ENCODE measurements at places on chromosomes 12 and 14.
A peak's percentile ranks its signal among the peaks of the same experiment; 100 is the strongest.

DNA sequence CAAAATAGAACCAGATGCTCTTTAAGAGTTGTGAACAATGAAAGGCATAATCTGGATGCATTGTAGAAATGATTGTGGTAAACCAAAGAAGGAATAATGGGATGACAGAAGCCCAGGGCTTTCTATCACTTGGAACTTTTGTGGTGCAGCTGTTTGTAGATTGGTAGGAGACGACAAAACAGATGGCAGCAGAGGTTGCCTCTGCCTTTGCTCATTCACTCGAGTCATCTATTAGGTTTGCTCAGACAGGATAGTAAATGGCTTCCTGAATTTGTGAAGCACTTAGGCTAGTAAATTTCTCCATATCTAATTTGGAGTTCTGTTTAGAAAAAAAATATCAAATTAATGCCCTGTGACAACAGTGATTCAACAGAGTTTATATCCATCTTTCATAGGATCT is 78.4 kb downstream of the FGD4 start:
- DNase-seq, result no peak

- DNase-seq, result no peak
Measured at GRCh38 chr14:74985028-74985310, 17.8 kb upstream of the EIF2B2 start.

DNA sequence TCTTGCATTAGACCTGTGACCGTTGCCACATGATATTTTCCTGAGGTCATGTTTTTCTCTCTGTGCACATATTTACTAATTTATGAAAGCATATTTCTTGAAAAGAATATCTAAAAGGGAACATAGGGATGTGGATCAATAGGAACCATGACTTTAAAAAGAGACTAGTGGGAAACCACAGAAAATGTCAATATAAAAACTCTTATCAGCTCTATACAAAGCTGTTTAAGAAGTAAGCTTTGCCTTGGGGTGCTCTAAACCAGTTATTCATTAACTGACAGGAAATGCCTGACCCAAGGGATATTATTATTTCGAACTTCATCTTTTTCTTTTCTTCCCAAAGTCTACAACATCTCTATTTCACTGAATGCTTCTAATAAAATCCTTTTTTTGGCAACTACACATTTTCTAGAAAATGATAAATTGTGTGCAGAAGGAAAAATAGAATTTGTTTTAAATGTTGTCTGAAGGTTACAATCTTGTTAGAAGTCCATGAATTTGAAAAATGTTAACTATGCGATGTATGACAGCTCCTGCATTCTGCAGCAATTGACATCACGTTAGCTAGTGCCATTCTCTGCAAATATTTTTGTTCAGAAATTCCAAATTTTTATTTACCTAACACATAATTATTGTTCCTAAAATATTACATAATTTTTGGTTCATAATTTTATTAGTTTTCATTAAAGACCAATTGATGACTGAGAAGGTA is 345.0 kb downstream of the SLC16A7 start:
- DNase-seq, result no peak

- no peak for DNase-seq
Measured at GRCh38 chr12:18375583-18375982, 114.3 kb downstream of the PIK3C2G start.

GRCh38 chr12:121364683-121365121 is 12.5 kb upstream of the ANAPC5 start:
- DNase-seq, result no peak

DNA sequence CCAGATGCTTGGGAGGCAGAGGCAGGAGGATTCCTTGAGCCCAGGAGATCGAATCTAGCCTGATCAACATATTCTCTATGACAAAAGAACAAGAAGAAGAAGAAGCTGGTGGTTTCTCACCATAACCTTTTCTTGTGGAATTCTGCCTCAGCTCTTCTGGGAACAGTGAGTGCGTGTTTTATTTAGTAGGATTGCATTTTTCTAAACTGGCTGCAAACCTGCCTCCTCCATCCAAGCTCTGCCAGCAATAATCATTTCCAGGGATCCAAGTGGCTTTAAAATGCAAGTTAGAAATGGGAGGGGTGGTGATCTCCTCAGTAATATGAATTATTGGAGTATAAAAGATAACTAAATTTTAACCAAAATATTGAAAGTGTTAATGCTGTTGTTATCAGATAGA is 46.1 kb upstream of the MMP17 start:
- no peak for DNase-seq

- DNase-seq, result no peak
Measured at GRCh38 chr14:99564926-99565259, 39.1 kb downstream of the CCDC85C start.

DNA sequence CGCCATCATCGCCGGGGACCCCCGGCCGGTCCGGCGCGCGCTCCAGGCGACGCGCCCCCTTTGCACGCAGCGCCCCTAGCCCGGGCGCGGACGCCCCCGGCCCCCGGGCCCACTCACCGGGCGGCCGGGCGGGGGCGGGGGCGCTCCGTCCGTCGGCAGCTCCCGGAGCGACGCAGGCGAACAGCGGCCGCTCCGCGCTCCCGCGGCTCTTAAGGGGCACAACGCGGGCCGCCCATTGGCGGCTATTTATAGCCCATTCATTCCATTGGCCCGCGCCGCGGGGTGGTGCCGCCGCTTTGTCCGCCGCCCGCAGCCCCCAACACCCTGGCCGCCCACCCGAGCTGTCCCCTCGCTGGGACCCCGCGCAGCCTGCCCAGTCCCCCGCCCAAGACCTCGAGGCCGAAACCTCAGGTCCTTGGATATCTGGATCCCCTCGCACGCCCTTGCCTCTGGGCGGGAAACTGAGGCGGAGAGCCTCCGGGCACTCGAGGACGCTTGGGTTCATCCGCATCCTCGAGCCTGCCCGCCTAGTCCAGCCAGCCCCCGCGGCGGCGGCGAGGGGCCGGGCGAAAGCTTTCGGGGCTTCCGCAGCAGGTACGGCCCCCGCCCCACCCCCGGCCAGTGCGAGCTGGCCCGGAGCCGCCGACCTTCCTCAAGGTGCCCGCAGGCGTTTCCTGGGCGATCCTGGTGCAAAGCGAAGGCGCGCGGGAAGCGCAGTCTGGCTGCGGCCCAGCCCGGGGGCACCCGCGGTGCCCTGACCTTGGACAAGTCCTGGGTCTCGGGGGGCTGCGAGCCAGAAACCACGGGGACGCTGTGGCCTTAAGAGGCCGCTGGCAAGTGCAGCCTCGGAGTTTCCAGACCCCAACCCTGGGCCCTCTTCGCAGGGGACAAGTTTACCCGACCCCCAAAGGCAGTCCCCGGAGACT is at the start of gene CKB:
Gene CKB, minus strand, starts transcription at position 182 of the 926 bp plus-strand sequence. CDS start 337 bp downstream, outside the sequence.
- DNase-seq, result peak; percentile 82

DNA sequence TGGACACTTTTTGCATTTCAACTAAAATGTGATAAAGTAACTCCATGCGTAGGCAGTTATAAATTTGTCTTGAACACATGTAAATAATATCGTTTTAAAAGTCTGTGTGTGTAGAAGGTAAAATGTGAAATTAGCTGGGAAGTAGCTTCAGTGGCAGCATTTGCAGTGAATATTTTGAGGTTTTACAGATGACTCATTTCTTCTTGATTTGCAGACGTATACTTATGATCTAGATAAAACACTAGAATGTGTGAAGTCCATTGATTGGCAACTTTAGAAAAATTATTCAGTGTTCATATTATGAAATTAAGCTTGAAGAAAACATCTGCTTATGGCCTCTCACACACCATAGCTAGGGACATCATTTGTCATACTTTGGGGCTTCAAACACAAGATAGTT is 788.6 kb upstream of the NOVA1 start:
- DNase-seq, result no peak

- DNase-seq, result no peak
Measured at GRCh38 chr12:90124289-90124688, 415.7 kb upstream of the ATP2B1 start.

DNA sequence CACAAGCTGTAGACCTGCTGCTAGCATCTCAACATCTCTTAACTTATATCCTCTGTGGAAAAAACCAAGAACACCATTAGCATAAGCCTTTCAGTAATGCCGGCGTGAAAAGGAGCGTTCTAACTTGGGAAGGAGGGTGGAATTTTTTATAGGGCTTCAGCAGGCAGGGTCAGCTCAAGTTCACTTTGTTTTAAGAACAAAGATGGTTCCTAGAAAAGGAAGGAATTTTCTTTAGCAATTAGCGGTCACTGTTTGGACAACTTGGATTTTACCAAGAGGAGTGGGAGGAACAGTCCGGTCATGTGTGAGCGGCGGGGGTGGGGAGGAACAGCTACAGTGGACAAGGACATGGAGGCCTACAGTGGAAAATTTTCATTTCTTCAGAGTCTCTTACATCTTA is 35.9 kb downstream of the BBS10 start:
- DNase-seq, result no peak

DNA sequence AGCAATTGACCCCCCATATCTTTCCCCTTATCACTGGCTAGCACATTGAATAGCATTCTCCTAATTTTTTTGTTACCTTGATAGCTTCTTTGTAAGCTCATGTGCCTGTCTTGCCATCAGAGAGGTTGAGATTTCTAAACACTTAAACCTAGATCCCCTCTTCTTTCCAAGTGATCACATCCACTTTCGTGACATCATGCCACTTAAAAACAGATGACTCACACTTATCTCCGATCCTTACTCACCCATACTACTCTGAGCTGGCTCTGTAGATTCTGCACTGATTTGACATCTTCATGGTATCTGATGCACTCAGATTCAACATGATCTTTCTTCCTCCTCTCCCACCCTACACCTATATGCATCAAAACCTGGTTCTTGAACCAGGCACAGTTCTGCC is 10.5 kb downstream of the GPR137C start:
- DNase-seq, result no peak

GRCh38 chr12:20345866-20346265 is 22.5 kb upstream of the PDE3A start:
- DNase-seq, result no peak

DNA sequence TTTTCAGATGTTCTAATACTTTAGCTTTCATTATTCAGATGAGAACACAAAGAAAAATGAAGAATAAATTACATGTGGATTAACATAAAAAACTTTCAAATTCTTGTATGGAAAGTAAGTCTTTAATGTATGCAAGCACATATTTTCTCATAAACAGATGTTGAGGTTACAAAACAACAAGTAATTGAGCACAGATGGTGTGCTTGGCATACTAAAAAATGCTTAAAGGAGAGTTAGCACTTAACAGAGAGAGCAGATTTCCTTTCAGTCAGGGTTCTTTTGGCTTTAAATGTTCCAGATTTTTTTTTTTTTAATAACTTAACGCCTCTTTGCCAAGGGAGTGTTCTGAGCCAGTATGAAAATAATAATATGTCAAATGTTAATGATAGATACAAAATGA is 96.0 kb downstream of the RASSF9 start:
- DNase-seq, result no peak

DNA sequence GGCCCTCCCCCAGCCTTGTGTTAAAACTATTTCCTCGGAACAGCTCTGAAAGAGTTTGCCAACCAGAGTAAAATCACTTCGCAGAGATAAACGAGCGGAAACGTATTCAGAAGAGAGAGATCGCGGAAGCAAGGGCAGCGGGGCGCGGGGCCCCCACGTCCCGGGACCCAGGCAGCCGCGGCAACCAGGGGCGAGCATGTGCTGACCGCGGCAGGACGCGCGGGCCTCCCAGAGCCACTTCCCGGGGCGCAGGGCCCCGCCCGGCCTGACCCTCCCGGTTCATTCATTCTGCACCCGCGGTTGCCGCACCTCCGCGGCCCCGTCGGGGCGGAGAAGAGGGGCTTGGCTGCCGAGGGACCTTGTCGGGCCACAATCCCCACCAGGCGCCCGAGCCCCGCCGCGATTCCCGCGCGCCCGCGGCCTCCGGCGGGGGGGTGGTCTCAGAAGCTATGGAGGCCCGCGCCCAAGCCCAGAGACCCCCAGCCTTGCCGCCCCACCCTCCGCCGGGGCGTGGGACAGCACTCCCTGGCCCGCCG is 598 bp downstream of the UBE2N start:
- no peak for DNase-seq

GRCh38 chr12:124044809-124045321 is 71.8 kb downstream of the ZNF664 start:
- DNase-seq, result no peak

GRCh38 chr12:125882141-125882540 is 816.9 kb downstream of the AACS start:
- no peak for DNase-seq

GRCh38 chr14:68820999-68821683 is 28.3 kb upstream of the ZFP36L1 start:
- no peak for DNase-seq

DNA sequence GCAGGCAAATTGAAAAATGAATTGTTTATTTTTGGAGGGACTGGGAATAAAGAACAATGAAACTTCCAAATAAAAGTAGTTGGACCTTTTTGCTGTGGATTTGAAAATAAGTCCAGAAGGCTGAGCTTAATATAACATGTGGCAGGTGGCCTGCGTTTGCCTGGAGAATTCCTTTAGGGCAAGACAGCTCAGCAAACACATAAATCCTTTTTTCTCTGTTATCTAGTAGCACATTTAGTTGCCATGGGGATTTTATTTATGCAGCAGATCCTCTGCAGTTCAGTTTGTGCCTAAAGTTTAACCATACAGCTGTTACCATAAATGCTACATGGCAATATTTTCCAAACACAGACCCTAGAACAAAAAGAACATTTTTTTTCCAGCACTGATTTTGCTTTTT is 180.0 kb downstream of the NPAS3 start:
- peak; percentile 94 for DNase-seq

DNA sequence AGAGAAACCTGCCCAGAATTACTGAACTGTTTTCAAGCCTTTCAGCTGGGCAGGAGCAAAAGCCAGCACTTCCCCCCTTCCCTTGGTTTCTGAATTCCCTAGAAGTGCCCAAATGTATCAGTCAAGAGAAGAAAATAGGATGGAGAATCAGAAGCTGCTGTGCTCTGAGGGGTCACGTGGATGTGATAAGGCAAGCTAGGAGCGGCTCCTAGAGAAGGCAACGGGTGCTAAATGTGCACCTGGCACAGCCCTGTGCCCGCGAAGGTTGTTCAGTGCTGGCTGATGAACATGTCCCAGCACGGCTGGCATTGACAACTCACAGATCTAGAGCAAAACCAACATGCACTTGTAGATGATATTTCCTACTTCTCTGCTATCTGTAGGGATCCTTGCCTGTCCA is 8.3 kb downstream of the EMG1 start:
- no peak for DNase-seq

DNA sequence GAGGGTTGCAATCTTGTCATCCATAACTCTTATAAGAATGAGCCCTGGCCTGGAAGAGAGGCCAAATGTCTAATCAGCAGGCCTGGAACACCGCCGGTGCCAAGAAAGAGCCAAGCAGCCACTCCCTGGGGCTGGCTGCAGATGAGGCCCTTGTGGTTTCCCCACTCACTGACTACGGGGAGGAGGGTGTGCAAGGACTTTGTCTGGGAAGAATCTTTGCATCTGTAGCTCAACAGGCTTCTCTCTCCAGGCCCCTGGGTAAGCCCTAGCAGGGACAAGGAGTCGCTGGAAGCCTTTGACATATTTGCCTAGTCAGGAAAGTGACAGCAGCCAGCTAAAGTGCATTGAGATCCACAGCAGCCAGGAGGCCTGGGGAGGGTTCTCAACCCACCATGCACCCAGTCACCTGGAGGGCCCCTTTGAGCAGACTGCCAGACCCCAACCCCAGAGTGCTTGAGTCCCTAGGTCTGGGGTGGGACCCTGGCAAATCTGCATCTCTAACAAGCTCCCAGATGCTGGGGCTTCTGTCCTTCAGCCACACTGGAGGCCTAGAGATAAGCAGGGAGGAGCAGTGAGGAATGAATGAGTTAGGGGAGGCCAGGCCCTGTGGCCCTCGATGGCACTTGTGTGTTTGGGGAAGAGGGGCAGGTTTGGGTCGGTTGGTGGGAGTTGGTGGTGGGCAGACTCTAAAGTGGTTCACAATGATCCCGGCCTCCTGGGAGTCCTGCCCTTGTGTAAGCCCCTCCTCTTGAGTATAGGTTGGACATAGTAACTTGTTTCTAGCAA is 13.9 kb upstream of the LRTM2 start:
- no peak for DNase-seq

All from SHP77 (cell line).